ENCODE measurements at places on chromosomes 11 and 22.
A peak's percentile ranks its signal among the peaks of the same experiment; 100 is the strongest.

GRCh38 chr11:106961518-106961917 lies 56.8 kb downstream of the GUCY1A2 start:
- no peak for DNase-seq

DNA sequence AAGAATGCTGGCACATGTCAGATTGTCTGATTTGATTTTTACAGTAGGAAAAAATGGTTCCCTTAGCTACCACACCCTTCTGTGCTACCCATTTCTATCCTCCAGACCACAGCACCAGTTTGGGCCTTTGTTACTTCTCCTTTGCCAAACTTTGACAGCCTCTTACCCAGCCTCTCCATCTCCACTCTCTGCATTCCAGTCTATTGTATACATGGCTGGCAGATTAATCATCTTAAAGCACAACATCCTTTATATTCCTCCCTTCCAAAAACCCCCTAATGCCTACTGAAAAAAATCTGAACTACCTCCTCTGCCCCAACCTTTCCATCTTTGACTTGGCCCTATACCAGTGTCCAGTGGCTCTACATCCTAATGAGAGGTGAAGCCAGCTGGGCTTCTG lies 10.8 kb upstream of the PANX1 start:
- DNase-seq = no peak

DNA sequence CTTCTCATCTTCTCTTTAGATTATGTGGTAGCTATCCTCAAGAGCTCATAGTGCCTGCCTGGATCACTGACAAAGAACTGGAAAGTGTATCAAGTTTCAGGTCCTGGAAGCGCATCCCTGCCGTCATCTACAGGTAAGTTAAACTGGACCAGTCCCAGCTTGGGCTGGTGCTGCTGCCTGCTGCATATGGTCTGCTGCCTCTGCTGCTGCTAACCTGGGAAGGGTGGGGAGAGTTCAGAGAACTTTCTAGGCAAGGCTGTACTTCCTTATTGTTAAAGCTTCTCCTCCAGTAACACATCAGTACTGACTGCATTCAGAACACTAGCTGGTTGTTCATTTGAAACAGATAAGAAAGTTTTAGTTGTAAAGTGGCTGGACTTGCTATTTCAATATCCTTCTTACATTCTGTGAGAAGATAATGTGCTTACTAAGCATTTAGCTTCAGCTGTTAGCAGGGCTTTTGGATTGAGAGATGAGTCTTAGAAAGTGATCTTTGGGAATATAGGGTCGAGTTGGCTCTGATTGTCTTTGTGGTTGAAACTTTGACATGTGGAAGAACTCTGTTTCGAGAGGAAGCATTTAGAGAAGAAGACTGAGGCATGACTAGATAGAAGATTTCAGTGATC lies 77.3 kb upstream of the HORMAD2 start:
- no peak for DNase-seq

DNA sequence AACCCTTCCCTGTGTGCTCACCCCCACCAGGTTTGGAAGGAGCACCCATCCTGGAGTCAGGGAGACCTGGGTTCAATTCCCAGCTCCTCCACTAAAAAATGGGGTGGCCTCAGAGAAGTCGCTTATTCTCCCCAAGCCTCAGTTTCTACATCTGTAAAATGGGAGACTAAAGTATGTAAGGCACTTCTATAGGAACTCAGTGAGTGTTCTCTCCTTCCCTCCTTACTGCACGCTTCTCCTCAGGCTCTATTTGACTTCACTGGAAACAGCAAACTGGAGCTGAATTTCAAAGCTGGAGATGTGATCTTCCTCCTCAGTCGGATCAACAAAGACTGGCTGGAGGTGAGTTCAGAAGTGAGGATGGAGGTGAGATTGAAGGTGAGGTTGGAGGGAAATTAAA lies 11.3 kb downstream of the NCF4 start:
- DNase-seq = no peak

GRCh38 chr22:43226377-43227238 lies 39.7 kb upstream of the TTLL12 start:
- no peak for DNase-seq

GRCh38 chr11:93820847-93821246 lies 29.6 kb downstream of the VSTM5 start:
- DNase-seq = no peak

GRCh38 chr11:13686776-13687175 lies 18.3 kb downstream of the FAR1 start:
- DNase-seq = no peak

DNA sequence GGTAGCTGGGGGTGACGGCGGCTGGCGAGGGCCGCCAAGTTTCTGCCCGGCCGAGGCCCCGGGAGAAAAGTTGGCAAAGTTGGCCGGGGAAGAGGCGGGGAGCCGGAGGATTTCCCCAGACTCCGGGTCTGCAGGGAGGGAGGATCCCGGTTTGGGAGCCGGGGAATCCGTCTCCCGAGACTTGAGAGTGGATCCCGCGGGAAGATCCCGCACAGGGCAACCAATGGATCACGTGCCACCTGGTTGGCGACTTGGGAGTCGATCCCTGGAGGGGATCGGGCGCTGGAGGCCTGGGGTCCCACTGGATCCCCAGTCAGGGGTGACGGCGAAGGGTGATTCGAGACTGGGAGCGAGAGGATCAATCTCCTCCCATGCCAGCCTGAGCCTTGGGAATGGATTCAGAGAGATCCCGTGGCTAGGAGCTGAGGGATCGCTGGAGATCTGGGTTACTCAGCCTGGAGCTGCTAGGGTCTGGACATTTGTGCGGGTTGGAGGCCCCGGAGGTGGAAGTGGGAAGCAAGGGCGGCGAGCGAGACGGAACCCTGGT lies 394 bp downstream of the KIAA1671 start:
- DNase-seq = no peak

GRCh38 chr22:19898145-19898544 lies 43.4 kb upstream of the COMT start:
- no peak for DNase-seq

DNA sequence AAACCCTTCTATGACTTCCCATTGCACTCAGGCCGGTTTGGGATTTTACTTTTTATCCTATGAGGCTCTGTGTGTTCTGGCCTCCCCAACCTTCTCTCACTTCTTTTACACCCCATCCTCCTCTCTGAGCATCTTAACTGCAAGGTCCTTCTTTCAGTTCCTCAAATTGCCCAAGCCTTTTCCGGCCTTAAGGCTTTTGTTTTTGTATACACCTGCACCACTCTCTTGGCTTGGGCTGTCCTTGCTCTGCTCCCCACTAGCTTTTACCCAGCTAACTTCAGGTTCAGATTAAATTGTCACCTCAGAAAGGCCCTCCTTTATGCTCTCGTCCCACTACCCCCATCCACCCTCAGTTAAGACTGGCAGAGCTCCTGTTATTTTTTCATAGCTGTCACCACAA lies 55.5 kb downstream of the FAM83F start:
- no peak for DNase-seq

GRCh38 chr11:131666617-131667016 lies 296.2 kb downstream of the NTM start:
- DNase-seq = no peak

- peak; percentile 31 for DNase-seq
Measured at GRCh38 chr11:69636512-69637197, 4.3 kb upstream of the CCND1 start.

DNA sequence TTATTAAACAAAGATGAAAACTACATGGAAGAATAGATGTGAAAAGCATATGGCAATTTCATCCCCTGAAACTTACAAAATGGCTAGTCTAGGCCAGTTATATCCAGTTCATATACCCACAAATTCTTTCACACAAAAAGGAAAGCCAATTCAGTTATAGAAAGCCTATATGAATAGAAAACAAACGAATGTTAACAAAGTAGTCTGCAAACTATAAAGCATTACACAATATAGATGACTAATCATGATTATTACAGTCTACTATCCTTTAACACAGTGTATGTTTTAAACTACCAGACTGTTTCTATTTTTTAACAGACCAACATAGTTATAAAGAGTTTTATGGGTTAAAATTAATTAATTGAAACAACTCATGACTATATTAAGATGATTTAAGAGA lies 12.1 kb downstream of the DCUN1D5 start:
- no peak for DNase-seq

- no peak for DNase-seq
Measured at GRCh38 chr11:74895340-74896116, 53.4 kb downstream of the XRRA1 start.

DNA sequence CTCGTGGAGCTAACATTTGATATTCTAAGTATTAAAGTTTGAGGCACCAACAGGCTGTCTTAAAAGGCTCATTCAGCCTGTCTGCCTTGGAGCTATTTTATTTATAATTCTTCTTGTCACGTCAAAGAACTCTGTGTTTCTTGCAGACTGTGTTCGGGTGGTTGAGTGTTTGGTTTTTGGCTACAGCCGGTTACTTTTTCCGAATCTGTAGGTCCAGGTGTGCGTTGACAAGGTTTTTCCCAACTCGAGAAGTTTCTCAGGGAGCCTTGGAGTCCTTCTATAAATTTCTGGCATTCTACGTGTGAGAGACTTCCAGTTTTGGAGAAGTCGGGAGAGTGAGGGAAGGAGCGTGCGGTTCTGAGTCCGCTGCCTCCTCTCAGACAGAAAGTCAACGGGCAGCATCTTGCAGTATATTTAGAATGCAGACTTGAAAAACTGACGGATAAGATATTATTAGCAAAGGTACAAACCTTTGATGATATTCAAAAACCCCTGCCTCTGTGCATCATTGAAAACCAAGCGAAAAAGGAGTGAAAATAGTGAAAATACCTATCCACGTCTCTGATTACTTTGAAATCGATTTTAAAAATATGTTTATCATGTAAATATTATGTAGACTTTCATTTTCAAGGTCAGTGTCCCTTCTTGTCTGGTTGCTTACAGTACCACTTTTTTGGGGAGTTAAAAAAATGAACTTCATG lies 85.2 kb upstream of the PPARA start:
- DNase-seq = no peak

GRCh38 chr11:117548876-117549275 lies 221.2 kb downstream of the CEP164 start:
- DNase-seq = no peak

DNA sequence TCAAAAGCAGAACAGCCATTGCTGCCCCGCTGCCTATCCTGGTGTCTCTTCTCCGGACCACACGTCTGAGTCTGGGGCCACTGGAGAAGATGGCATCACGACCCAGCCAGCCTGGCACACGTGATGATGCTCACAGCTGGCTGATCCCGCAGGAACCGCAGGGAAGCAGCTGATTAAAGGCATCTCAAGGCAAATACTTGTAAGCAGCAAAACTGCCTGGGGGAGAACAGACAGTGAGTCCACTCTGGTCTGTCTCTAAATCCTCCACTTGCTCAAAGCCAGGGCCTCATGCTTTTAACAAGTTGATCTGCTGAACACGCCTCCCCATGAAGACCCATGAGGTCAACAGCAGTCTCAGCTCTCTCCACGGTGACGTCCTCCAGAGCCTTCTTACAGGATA lies 108.6 kb downstream of the BRD1 start:
- DNase-seq = no peak

DNA sequence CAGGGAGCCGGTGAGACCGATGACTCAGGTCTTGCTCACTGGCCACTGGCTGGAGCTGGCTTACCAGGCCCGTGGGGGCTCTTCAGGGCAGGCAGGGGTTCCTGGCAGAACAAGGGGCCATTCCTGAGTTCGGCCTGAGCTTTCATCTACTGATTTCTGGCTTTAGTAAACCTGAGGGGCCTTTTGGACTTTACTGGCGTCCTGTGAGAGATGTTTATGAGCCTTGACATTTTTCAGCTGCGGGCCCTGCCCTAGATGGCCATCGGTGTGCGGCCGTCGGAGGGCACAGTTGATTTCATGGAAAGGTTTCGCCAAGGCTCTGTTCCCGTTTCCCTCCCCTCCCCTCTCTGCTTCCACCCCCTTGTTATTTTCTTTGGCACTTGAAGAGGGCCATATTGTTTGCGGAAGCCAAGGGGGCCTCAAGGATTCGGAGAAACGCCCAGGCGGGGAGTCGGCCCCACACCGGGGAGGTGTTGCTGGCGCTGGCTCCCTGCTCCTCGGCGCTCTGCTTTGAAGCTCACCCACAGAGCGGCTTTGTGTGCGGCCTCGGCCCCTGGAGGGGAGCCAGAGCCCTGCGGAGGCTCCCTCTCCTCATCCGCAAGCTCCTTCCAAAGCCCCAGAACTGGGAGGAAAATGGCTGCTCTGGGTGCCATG lies 17.7 kb downstream of the ELF5 start:
- no peak for DNase-seq

DNA sequence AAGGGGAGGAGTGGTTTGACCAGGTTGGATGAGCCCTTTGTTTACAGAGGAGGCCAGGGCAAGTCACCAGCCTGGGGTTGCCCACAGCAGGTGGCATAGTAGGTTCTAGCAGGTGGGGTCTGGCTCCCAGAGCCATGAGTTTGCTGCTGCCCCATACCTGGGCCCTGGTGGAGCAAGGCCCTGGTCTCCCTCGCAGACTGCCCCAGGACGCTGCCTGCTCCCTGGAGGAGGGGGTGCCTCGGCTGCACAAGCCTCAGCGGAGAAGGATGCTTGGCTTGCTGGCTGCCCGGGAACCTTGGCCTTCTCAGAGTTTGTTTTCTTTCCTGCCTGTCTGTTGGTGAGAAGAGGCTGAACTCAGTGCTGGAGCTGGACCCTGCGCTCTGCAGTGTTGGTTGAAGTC lies 54.9 kb downstream of the LRP5 start:
- DNase-seq = no peak

GRCh38 chr11:108224911-108225786 lies 2.3 kb downstream of the ATM start:
- peak; percentile 73 for DNase-seq

DNA sequence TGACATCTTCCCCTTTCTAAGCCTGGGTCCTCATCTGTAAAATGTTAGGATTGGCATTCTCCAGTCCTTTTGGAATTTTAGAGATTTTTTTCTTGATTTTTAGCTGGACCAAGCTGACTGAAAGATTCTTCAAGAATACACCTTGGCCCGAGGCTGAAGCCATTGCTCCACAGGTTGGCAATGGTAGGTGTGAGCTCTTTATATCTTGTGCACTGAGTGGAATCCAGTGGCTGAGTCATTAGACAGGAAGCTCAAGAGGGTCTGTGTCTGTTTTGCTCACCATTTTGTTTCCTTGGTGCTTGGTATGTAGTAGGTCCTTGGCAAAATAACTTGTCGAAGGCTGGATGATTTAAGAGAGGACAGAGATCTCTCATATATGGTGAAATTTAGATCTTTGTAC lies 6.2 kb downstream of the EIF3L start:
- DNase-seq = no peak

GRCh38 chr22:44930711-44931035 lies 79.1 kb downstream of the PHF21B start:
- DNase-seq = no peak
